ENCODE measurements at places on chromosomes 13 and 19.
A peak's percentile ranks its signal among the peaks of the same experiment; 100 is the strongest.

DNA sequence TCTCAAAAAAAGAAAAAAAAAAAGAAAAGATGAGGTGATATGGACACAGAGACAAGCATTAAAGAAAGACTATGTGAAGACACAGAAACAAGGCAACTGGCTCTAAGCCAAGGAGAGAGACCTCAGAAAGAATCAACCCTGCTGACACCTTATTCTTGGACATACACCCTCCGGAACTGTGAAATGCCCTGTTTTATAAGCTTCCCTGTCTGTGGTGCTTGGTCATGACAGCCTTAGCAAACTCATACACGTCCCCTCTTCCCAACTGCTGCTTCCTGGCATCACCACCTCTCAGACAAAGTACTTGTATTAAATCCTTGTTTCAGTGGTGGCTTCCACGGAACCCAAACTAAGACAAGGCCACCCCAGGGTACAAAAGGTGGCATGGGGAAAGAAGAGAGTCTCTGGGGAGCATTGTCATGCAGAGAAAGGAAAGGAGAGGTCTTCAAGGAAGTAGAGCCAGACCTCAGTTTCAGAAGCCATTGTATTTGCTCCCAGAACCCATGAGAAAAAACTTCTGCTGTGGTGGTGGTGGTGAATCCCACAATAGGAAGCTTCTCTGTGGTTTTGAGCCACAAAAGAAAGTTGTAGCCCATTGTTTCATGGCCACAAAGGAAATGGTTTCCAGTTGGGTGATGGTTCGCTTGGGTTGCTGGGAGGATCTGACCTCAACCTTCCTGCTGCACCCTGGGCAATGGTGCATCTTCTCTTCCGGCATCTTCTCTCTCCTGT lies 16.3 kb upstream of the TSPAN16 start:
- DNase-seq: no peak

- no peak for DNase-seq
These were observed 919 bp upstream of the ADAMTS10 start for GRCh38 chr19:8611391-8611876.

DNA sequence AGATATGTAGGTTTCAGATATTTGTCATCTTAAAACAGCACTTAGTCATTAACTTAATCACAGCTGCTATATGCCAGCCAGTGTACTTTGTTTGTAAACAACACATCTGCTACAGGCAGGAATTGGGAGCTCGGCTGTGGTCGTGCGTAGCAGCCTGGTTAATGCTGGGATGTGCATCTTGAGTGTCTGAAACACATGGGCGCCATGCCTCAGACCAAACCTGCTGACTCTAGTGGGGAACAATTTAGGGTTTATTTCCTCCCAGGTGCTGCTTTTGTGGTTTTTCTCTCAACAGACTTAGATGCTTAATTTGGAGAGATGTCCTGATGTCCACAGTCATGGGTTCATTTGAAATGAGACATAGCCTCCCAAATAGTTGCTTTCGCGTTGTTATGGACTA lies 238.5 kb upstream of the TMTC4 start:
- DNase-seq: no peak

DNA sequence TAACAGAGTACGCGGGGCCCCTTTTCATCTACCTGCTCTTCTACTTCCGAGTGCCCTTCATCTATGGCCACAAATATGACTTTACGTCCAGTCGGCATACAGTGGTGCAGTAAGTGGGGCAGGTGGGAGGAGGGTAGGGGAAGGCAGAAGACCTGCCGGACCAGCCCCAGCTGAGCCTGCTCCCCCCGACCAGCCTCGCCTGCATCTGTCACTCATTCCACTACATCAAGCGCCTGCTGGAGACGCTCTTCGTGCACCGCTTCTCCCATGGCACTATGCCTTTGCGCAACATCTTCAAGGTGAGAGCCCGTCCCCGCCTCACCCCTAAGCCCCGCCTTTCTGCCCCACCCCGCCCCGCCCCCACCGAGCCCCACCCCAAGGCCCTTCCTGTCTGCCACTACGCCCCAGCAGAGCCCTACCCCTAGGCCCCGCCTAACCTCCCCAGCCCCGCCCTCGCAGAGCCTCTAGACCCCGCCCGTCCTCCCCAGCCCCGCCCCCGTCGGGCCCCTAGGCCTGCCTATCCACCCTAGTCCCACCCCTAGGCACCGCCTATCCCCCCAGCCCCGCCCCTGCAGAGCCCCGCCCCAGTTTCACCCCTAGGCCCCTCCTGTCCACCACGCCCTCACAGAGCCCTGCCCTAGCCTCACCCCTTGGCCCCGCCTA lies 7.7 kb downstream of the NDUFB7 start:
- DNase-seq: no peak

GRCh38 chr19:6464070-6464873 lies at the start of gene CRB3:
Gene CRB3, plus strand, starts transcription at chr19:6464271. Its CDS starts 431 bp downstream, at chr19:6464702.
- DNase-seq: peak; percentile 67

DNA sequence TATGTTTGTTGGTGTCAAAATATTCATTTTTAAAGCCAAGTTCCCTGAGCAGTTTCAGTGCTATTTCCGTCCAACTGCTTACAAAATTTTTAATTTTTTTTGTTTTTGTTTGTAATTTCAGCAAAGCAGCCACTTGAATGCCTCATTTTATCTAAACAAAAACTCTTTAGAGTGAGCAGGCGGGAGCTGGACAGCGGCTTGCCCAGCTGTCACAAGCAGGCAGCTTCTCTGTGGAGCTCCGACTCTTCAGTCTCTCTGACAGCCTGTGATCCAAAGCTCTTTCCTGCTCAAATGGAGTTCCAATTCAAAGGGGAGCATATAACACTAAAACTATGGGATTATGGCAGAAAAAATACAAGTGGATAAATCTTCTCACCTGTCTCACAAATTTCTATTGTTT lies 618.3 kb upstream of the PCDH20 start:
- DNase-seq: no peak
